ENCODE measurements at places on chromosomes 7 and 10.

DNA sequence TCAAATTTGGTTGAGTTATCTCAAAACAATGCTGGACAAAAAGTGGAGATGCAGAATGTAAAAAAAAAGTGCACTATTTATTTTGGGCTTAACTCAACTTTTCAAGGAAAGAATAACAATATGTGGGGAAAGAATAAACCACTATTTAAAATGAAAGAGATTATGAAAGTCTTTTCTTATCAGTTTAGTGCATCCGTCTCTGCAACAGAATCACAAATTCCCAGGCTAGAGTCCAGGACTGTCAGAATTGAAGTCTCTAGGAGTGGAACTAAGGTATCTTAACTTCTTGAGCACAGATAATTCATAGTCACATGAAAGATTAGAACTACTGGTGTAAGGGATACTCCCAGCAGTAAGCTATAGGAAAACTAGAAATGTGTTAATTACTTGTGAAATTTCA, 1200.3 kb upstream of the LRRN3 start:
- no peak for DNase-seq

- DNase-seq, result no peak
These were observed 33.5 kb downstream of the PLCE1 start for GRCh38 chr10:94027197-94027596.

DNA sequence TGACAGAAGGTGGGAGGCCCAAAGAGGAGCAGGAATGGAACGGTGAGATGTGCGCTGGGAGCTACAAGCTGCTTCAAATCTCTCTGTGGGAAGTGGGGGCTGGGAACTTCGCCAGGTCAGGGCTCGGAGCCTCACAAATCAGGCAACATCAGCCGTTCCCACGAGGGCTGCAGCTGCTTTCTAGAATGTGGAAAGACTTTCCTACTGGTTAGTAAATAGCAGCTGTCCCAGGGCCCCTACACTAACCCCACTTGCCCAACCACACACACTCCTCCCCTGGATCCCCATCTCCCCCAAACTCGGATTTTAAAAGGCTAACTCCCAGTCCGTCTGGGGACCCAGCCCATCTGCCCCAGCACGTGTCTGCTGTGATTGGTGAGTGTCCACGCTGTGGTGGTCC, 40.6 kb upstream of the PITRM1 start:
- DNase-seq, result no peak

DNA sequence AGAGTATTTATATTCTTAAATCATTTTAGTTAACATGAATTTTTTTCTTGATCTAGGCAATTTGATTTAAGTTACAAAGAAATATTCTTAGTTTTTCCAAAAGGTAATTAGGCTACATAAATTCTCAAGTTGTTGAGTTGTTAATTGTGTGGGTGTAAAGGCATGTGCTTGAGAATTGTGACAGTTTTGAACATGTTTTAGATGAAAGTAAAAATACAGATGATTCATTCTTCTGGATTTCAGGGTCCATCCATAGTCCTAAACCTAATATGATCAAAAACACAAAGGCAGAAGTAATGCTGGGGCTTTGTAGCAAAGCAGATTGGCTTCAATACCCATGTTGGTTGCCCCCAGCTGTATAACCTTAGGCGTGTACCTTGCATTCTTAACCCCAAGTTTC, 127.9 kb downstream of the CPED1 start:
- DNase-seq, result no peak

- DNase-seq, result no peak
These were observed 96.2 kb downstream of the EXOC4 start for GRCh38 chr7:133349101-133349500.

DNA sequence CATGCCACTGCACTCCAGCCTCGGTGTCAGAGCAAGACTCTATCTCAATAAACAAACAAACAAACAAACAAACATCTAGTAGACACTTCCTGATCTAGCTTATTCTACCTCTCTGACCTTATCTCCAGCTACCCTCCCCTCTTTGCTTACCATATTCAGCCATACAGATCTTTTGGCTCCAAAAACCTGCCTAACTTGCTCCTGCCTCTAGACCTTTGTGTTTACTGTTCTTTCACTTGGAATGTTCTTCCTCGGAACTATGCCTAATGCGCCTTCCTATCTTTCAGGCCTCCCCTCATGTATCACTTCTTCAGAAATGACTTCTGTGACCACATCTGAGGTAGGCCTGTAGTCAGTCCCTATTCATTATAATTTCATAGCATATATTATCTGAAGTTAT, 20.3 kb upstream of the WNT8B start:
- no peak for DNase-seq

DNA sequence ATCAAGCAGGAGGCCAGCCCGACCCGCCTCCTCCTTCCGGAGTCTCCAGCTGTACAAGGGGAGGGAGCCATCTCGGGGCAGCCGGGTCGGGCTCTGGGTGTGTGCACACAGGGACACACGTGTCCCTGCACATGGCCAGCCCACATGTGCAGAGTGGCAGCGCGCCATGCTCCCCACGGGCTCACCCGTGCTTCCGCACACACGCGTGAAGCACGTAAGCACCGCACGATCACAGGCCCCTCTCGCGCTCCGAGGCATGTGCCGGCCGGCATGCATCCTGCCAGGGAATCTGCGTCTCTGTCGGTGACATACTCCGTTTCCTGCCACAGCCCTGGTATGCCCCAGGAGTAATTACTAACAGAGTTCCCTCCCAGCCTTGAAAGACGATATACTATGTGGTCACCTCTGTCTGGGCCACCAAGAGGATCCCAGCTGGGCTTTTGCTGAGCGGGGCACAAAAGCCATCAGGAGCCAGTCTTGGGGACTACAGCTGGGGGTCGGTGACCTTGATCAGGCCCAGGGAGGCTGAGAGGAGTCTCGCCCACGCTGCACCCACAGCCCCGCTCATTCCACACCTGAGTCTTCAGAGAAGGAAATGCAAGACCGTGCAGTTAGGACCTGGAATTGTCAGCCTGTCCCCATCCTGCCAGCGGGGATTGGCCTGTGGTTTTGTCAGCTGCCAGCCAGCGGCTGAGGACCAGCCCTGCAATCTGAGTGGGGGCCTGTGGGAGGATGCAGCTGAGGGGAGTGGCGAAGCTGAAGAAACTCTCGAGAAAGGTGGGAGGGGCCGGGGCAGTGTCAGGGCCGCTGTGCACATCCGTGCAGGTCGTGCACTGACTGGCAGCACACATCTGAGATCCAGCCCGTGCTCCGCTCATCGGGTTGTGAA, 11.0 kb upstream of the LFNG start:
- DNase-seq, result no peak

DNA sequence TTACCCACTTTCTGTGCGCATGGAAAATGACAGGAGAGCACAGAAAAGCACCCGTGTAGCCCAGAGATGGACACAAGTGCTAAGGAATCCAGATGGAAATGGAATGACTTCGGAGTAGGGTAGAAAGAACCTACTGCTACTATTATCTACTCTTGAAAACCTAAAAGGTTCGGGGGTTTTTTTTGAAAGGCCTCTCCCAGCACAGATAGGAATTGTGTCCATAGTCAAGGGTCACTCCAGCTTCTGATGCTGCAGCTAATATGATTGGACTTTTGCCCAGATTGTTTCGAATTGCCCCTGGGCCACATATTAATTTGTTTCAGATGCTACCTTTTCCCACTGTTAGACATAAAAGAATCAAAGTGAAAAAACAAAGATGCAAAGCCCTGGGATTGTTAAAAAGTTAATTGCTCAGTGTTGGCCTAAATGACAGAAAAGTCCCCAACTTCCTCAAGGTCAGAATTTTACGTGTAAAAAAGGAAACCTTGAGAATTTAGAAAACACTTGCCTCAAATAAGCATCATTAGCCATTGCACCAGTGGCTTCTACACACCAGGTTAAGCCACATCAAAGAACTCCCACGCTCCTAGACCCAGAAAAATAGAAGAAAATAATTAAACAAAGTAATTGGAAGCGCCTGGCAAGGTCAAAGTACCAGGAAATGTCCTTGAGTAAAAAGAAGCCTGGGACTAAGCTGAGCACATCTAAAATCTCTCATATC, 40.8 kb upstream of the INSIG1 start:
- no peak for DNase-seq
